Suppressor macrophage treated with lipopolysaccharide for 4 hours (primary cell): ENCODE measurements at places on chromosomes 1 and 21.

GRCh38 chr1:205301205-205301821 is 20.2 kb downstream of the NUAK2 start:
- no peak for DNase-seq

GRCh38 chr1:52662645-52663313 is 29.8 kb downstream of the SHISAL2A start:
- no peak for DNase-seq

GRCh38 chr1:213256438-213257087 is 205.5 kb downstream of the RPS6KC1 start:
- no peak for DNase-seq

GRCh38 chr1:153921080-153921802 is 1.5 kb downstream of the GATAD2B start:
- no peak for DNase-seq

GRCh38 chr1:154006136-154006535 is 15.6 kb downstream of the RPS27 start:
- peak; percentile 45 for DNase-seq

DNA sequence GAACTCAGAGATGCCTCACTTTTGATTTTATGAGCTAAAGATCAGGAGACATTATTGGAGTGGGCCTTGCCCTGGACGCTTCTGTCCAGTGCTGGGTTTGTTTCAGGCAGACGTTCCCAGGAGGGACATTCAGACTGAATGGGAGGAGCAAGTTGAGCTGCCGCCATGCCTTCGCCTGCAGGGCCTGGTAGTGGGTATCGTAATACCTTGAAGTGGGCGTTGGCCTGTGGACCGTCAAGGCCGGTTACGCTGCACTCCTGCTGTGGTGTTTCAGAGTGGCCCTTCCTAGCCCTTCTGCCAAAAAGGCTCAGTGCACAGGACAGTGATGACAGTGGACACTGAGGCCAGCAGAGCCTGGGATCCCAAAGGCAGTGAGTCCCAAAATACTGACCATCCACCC is 1.6 kb downstream of the FAM3B start:
- DNase-seq = no peak

DNA sequence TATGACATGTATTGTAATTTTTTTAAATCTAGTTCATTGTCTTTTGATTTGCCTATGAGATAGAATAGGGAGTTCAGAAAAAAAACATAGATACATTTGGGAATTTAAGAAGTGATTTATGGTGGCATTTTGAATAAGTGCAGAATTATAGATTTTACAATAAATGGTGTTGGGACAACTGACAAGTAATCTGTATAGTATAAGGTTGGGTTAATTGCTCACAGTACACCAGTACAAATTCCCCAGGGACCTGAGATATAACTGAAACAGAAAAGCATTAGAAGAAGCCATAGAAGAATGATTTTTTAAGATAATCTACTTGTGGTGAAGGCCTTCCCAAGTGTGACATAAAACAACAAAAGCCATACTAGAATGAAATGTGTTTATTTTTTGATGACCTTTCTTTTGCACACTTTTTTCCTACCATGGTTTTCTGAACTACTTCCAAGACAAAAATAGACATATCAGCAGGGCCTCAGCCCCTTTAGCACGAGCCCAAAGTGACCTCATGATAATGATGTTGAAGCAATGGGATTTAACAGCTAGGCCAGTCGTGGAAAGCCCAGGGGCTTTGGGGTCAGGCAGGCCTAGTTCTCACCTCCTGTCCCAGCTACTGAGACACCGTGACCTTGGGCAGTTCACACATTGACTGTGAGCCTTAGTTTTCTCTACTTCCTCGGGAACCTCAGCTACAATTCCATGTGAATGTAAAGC is 87.4 kb downstream of the GREM2 start:
- no peak for DNase-seq

DNA sequence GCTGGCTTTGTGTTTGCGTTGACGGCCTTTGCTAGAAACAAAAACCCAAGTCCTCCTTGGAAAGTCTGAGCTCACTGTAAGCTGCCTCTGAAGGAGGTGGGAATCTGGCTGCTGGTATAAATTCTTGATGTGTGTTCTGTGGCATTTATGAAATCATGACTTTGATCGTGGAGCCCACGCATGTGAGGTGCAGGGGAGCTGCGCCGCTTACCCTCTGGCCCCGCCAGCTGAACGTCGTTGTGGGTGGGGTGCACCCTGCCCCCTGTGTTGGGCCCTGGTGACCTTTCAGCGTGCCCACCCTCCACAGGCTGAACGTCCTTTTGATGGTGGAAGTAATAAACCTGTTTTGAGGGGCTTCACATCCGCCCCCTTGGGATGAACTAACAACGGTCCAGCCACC is 21.2 kb upstream of the DIP2A start:
- DNase-seq = no peak

GRCh38 chr1:36925251-36925650 is 109.1 kb downstream of the GRIK3 start:
- DNase-seq = no peak

- no peak for DNase-seq
Observed at GRCh38 chr1:151832318-151832980, 847 bp upstream of the RORC start.

DNA sequence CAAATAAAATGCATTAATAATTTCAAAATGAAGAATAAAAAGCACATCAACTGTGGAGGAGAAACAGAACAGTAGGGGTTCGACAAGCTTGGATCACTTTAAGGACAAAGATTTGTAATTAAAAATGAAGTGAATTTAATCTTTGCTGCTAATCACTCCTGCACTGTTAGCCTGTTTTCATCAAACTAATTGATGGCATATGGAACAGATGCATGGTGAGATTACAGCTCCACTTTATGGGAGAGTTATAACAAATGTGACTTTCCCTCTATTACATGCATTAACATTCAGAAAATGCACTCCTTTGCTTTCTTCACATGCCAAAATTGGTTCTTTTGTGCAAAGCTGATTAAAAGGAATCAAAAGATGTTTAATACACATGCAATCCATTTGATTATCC is 207.2 kb upstream of the C21orf91 start:
- no peak for DNase-seq

DNA sequence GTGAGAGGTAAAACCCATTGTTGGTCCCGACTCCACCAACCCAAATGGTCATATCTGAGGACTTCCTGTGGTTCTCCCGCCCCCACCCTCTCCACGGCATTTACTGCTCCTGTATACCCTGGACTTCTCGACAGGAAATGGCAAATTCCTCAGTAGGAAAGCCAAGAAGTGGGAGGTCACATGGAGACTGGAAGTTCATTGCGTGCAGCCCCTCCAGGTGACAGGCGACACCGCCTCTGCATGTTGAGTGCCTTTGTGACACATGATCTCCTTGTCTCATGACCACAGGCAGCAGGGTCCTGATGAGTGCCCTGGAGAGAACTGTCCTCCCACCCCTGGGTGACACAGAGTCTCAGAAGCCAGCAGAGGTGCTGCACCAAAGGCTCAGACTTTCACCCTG is 24.2 kb downstream of the ERG start:
- no peak for DNase-seq

GRCh38 chr1:154943649-154944400 is 7.3 kb upstream of the PMVK start:
- DNase-seq = peak; percentile 49

DNA sequence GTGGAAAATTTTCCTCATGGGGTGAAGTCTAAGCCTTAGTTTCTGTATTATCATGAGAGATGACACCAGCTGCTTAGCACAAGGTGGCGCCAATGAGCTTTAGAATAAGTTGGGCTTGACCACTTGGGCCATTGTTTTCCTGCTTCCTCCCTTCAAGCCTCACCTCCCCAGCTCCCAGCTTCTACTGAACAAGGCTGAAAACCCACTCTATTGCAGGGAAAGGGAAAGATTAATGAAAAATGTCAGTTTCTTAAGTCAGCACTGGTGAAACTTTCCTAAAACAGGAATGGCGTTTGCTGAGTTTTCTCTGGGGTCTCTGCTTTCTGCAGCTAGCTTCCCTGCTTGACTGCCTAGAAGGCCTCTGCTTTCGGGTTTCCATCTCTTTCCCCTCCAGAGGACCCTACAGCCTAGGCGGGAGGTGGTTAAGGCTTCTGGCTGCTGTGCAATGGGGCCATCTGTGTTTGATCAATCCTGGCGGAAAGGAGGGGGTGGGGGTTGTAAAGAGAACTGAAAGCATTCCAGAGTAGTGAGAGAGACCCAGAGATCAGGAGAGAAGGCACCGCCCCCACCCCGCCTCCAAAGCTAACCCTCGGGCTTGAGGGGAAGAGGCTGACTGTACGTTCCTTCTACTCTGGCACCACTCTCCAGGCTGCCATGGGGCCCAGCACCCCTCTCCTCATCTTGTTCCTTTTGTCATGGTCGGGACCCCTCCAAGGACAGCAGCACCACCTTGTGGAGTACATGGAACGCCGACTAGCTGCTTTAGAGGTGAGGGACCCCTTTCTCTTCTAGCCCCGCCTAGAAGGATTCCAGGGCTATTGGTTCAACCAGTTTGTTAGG is at the start of gene OLFML3:
OLFML3 (plus strand) TSS at position 612 of the 840 bp plus-strand sequence; CDS start at position 655, 43 bp downstream.
- DNase-seq = peak; percentile 91

- DNase-seq = no peak
Observed at GRCh38 chr1:243374412-243374811, 118.6 kb downstream of the SDCCAG8 start.

GRCh38 chr1:1542766-1543705 is 2.6 kb upstream of the TMEM240 start:
- DNase-seq = no peak

- DNase-seq = no peak
Observed at GRCh38 chr1:226987623-226988333, 47.7 kb downstream of the COQ8A start.

GRCh38 chr1:1182491-1183220 is 9.0 kb downstream of the TTLL10 start:
- DNase-seq = no peak

- DNase-seq = peak; percentile 43
Observed at GRCh38 chr1:27539901-27540861, 50.2 kb upstream of the WASF2 start.

GRCh38 chr1:98660940-98661543 is 479 bp upstream of the SNX7 start:
- DNase-seq = peak; percentile 0

GRCh38 chr21:16395285-16395684 is 665.5 kb downstream of the USP25 start:
- DNase-seq = no peak

DNA sequence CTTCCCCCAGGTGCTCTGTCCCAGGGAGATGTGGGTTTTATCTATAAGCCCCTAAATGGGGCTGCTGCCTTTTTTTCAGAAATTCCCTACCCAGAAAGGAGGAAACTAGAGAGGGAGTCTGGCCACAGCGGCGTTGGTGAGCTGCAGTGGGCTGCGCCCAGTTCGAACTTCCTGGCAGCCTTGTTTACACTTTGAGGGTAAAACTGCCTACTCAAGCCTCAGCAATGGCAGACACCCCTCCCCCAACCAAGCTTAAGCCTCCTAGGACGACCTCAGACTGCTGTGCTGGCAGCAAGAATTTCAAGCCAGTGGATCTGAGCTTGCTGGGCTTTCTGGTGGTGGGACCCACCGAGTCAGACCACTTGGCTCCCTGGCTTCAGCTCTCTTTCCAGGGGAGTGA is 46.2 kb upstream of the PAPPA2 start:
- DNase-seq = no peak

GRCh38 chr1:100265562-100265930 is 470 bp upstream of the RTCA start:
- DNase-seq = no peak

DNA sequence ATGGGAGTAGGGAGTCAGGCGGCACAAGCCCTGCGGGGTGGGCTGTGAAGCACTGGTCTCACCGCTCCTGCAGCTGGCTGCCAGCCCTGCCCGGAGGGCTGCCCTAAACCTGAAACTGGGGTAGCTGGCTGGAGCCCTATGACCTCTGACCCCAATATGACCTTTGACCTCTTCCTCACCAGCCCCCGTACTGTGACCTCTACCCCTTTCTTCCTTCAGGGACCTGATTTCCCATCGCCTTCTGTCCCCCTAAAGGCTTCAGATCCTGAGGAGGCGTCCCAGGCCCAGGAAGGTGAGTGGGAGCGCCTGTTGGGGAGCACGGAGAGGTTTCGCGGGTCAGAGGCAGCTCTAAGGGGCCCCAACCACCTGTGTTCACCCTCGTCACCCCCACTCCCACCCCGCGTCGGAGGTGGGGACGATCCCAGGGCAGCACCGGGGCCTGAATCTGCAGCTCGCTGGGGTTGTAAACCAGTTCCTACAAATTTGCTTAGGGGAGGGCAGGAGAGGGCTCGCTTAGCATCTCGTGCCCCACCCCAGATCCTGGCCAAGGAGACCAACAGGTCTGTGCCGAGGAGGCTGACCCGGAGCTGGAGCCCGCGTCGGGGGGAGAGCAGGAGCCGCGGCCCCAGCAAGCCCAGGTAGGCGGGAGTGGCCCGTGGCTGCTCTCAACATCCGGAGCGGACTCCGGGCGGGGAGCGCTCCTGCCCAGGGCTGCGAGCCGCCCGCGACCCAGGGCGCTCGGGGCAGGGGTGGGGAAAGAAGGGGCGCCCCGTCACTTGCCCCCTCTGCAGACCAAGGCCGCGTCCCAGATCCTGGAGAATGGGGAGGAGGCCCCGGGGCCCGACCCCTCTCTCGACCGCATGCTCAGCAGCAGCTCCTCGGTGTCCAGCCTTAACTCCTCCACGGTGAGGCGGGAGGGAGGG is 7.3 kb downstream of the SYTL1 start:
- no peak for DNase-seq

DNA sequence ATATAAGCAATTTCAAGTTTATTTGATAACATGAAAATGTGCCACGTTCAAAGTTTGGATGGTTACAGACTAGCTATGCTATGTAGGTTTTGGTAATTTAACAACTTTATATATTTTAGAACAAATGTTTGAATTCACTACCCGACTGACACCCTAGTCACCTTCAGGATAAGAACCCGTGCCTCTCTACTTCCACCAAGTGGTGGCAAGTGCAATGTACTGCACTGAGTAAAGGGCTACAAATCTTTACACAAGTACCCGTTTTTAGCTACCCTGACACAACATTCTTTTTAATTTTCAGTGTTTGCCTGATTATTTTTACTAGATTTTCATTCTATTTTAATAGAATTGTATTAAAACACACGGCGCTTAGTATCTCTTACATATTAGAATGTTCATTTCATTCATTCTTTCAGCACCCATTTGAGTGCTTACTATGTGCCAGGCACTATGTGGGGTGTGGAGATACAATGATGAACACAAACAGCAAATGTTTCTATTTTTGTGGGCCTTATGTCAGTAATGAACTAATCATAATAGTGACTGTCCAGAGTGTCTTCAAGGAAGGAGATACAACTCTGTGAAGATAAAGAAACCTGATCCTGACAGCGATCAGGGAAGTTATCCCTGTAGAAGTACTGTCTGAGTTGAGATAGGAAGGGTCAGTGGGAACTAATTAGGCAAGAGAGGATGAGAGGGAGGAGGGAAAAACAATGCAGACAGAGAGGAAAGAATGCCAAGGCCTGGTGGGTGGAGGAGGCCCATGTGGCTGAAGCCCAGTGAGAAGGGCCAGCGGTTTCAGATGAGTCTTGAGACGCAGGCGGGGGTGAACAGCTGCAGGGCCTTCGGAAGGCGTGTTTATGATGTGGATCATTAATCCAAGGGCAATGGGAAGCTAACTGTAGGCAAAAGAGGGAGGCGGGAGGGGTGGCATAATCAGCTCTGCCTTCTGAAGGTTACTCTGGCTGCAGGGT is 3.8 kb downstream of the LCA5L start:
- peak; percentile 60 for DNase-seq

GRCh38 chr1:244352156-244352830 is 99.4 kb downstream of the ADSS2 start:
- no peak for DNase-seq

- DNase-seq = no peak
Observed at GRCh38 chr1:77797991-77798390, 18.5 kb downstream of the MIGA1 start.
